Naive thymus-derived CD4-positive, alpha-beta T cell (primary cell): ENCODE measurements at places on chromosomes 6 and 20. TPM values are rescaled to one million over a fixed set of nuclear protein-coding genes. Genes with fewer than 3 reads are reported as not detected.

GRCh38 chr6:49635978-49636712 is 494 bp downstream of the RHAG start:
- no peak for DNase-seq

DNA sequence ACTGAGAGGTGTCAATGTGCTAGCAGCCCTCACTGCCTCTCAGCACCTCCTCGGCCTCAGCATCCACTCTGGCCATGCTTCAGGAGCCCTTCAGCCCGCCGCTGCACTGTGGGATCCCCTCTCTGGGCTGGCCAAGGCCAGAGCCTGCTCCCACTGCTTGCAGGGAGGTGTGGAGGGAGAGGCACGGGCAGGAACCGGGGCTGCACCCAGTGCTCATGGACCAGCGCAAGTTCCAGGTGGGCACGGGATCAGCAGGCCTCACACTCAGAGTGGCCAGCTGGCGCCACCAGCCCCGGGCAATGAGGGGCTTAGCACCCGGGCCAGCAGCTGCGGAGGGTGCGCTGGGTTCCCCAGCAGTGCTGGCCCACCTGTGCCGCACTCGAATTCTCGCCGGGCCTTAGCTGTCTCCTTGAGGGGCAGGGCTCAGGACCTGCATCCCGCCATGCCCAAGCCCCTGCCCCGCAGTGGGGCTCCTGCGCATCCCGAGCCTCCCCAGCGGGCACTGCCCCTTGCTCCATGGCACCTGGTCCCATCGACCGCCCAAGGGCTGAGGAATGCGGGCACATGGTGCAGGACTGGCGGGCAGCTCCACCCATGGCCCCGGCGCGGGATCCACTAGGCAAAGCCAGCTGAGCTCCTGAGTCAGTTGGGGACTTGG is 80.4 kb upstream of the MANEA start:
- DNase-seq, result no peak

- DNase-seq, result no peak
These were observed 267.9 kb downstream of the DLL1 start for GRCh38 chr6:170022827-170023619.

- no peak for DNase-seq
These were observed 955.5 kb downstream of the PHF3 start for GRCh38 chr6:64590965-64591675.

- no peak for DNase-seq
These were observed 22.7 kb downstream of the OLIG3 start for GRCh38 chr6:137471497-137471896.

- DNase-seq, result no peak
These were observed 106.7 kb downstream of the UNC5CL start for GRCh38 chr6:40932366-40932765.

GRCh38 chr6:15284743-15285142 is 38.9 kb downstream of the JARID2 start:
- DNase-seq, result no peak

DNA sequence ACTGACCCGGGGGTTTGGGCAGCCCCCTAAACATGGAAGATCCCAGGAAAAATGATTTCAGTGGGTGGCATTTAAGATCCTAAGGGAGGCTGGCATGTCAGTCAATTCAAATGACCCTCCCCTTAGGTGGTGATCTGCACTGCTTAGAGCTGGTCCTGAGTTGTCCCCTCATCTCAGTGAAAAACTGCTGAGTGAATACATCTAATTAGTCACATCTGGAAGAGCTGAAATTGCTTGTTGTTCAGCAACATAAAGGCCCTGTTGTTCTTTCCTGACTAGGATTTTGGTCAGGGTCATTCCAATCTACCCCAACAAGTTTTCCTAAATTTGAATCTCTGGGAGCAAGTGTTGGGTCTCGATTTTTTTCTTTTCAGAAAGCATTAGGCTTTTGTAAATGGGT is 126.4 kb downstream of the LCA5 start:
- no peak for DNase-seq

DNA sequence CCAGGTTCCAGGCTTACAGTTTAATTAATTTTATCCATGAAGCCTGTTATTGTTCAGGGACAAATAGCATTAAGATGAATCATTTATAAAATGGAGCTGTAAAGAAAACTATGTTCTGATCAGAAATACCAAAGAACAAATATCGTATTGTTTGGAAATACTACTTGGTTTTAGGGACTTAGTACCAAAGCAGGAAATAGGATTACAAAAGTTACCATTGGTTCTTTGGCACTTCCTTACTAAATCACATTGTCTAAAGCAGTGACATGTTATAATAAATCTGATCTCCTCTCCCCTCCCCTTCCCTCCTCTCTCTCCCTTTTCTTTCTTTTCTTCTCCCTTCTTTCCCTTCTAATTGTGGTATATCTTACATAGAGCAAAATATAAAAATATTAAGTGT is 29.6 kb downstream of the CRYBG1 start:
- no peak for DNase-seq

DNA sequence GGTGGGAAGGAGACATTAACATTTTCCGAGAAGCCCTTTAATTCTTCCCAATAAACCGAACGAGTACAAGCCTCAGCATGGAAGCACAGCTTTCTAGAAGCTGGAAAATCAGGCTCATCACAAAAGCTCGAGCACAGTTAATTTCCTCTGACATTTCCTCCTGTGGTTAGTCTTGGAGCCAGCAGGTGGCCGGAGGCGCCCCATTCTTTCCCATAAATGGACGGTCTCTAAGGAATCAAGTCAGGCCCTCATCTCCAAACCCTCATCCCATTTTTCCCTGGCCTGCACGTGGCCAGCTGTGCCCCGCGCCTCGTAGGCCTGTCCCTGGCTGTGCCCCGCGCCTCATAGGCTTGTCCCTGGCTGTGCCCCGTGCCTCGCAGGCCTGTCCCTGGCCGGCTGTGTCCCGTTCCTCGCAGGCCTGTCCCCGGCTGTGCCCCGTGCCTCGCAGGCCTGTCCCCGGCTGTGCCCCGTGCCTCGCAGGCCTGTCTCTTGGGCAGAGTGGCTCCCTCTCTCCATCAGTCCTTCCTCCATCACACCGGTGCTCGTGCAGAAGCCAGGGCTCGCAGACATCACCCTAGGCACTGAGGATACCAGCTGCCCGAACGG is 19.7 kb upstream of the NTSR1 start:
- DNase-seq, result no peak

GRCh38 chr20:2596673-2597279 is 55.7 kb upstream of the NOP56 start:
- DNase-seq, result no peak

Gene ARID1B
- 164 TPM for total RNA-seq

Gene CPXM1
- 1.1 TPM for total RNA-seq

- DNase-seq, result no peak
These were observed 31.2 kb downstream of the SRSF3 start for GRCh38 chr6:36625158-36625919.

Gene BTBD3
- 1.6 TPM for total RNA-seq

Gene SMOC2
- not detected for total RNA-seq

GRCh38 chr20:35290887-35291417 is 1.3 kb downstream of the FAM83C start:
- DNase-seq, result no peak

DNA sequence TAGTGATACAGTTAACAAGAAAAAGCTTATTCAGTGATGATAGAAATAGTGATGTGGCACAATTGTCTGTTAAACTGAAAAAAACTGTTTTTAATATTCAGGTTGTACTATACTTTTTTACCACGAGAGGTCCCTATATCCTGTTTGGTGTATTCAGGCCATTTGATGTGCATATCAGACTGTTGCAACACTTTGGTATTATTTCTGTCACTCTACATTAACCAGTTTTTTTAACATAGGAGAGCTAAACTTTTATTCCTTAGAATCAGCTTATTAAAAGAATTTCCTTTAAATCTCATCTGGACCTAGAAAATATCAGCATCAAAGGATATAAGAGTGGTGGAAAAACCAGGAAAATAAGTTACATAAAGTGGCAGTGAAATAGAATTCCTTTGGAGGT is 36.8 kb downstream of the TSPYL4 start:
- DNase-seq, result no peak

DNA sequence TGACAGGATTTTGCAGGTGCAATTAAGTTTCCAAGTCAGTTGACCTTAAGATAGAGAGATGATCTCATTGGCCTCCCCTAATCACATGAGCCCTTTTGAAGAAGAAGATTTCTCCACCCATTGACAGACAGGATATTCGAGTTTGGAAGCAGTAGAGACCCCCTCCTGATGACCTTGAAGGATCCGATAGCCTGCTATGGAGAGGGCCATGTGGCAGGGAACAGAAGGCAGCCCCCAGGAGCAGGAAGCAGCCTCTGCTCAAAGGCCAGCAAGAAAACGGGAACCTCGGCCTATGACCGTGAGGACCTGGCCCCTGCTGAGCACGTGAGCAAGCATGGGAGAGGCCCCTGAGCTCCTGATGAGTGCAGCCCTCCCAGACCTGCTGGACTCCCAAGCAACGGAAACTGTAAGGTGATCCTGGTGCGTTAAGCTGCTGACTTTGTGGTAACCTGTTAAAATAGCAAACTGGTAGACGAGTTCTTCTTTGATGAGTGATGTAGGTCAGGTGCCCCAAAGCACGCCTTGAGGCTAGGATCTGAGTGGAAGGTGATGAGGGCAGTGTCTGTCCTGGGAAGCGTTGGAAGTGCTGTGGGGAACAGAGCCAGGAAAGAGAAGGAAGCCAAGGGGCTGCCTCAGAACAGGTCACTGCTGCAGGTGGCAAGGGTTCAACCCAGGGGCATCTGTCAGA is 18.5 kb upstream of the TUBB2A start:
- DNase-seq, result no peak

DNA sequence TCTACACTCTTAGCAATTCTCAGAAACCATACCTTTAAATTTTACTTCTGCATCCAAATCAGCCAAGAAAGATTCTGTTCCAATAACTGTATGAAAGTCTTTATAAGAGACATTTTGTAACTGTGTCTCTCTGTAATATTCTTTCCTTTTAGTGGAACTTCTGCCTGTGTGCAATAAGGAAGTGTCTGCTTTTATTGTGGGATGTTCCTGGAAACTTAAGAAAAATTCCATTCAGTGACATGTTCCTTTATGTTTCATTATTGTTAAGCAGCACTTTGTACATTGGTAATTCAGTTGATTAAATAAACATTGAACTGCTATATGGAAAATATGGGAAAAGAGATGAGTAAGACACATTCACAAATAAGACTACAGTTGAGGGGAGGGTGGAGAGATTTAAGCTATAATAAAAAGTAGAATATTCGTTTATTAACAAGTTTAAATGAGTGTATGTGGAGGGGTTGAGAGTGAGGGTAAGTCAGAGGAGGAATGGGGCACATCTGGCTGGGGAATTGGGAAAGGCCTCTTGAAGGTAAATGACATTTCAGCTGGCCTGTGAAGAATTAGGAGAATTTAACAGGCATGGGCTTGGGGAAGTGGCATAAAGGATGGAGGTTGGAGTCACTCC is 11.9 kb downstream of the NUS1 start:
- no peak for DNase-seq

Gene TAGAP
- total RNA-seq, result 81.6 TPM

DNA sequence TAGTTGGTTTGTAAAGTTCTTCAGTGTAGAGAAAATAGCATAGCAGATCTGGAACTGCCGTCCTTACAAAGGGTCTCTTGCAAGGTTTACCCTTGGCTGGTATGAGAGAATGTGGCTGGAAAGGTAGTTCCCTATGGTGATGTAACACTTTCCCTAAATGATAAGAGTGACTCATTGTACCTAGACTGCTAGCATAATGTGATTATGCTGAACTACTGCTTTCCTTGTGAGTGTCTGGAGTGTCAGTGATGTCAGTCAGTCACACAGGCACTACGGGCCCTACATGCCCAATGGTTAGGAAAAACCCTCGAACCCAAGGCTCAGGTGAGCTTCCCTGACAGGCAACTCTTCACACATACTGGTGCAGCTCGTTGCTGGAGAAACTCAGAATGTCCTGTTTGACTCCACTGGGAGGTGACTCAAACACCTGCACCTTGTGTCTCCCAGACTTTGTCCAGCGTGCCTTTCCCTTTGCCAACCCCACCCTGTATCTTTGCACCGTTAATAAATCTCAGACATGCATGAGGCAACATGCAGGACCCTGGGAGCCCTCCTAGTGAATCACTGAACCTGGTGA is 28.4 kb upstream of the LY86 start:
- no peak for DNase-seq

DNA sequence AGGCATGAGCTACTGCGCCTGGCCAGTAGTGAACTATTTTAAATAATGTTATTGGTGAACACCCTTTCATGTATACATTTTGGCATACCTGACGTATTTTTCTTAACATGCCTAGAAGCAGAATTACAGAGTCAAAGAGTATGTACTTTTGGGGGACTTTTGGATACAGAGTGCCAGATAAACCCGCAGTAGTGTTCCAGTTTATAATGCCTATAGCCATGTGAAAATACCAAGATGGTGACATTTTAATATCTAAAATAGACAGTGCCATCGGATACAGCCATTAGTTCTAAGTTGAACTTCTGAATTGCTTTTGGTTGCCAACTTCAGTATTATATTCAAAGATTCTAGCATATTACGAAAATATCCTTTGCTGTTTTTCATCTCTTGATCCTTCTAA is 20.3 kb downstream of the TM9SF4 start:
- DNase-seq, result no peak

- DNase-seq, result no peak
These were observed 262.0 kb upstream of the JARID2 start for GRCh38 chr6:14983599-14984518.
